ENCODE measurements at places on chromosomes 12 and 14.

DNA sequence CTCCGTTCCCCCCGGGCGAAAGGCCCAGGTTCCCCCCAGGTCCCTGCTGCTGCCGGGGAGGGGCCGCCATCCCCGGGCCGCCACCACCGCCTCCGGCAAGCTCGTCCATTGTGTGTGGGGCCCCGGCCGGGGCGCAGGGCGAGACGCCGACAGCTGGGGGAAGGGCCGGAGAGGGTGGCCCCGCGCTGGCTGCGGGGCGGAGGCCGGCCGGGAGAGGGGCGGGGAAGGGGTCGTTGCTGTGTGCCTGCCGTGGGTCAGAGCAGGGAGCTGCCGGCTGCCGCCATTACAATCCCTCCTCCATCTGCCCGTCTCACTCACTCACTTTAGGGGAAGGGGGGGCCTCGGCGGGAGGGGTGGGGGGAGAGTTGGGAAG lies at the start of gene STRN3:
Gene STRN3, minus strand, starts transcription at position 303 of the 373 bp plus-strand sequence. Its CDS starts 194 bp downstream, at position 109.
- no peak for DNase-seq

- DNase-seq, result no peak
Measured at GRCh38 chr14:35336494-35337268, 44.5 kb downstream of the PSMA6 start.

- no peak for DNase-seq
Measured at GRCh38 chr12:117109943-117110635, 10.9 kb upstream of the TESC start.

GRCh38 chr14:32786886-32787285 lies 151.8 kb upstream of the NPAS3 start:
- no peak for DNase-seq

- DNase-seq, result no peak
Measured at GRCh38 chr12:88921434-88921833, 341.2 kb upstream of the KITLG start.

DNA sequence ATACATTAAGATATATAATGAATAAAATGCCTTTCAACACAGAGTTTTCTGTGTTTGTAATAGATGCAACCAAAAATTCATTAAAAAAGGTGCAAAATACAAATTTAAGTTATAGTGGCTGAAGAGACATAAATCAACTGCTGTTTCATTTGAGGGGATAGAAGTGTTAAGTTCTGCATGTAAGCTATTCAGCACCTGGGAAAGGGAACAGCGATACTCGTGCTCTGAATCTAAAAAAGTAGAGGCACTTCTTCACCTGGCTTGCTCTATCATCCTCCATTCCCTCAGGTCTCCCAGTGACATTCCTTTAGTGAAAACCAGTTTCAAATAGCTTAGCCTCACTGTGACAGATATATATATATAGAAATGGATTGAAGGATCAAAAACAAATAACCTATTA lies 222.6 kb downstream of the ACSS3 start:
- peak; percentile 1 for DNase-seq

DNA sequence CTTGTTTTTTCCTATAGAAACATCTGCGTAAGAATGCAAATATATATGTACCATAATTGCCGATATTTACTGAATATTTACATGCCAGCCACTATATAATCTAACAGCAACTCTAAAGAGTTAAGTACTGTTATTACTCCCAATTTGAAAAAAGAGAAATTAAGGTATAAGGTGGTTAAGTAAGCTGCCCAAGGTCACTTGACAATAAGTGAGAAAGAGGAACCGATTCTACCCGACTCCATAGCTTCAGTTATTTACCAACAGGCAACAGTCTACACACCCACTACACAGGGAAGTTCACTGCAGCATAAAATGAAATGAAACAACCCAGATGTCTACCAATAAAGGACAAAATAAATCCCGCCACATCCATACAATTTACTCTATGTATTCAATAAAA lies 1.1 kb downstream of the MIS18BP1 start:
- DNase-seq, result peak; percentile 56

- peak; percentile 9 for DNase-seq
Measured at GRCh38 chr14:101232340-101233020, 328.8 kb upstream of the DIO3 start.

- no peak for DNase-seq
Measured at GRCh38 chr12:1865284-1865866, 45.0 kb downstream of the LRTM2 start.

- peak; percentile 47 for DNase-seq
Measured at GRCh38 chr14:49895480-49895879, 2.6 kb downstream of the ARF6 start.

DNA sequence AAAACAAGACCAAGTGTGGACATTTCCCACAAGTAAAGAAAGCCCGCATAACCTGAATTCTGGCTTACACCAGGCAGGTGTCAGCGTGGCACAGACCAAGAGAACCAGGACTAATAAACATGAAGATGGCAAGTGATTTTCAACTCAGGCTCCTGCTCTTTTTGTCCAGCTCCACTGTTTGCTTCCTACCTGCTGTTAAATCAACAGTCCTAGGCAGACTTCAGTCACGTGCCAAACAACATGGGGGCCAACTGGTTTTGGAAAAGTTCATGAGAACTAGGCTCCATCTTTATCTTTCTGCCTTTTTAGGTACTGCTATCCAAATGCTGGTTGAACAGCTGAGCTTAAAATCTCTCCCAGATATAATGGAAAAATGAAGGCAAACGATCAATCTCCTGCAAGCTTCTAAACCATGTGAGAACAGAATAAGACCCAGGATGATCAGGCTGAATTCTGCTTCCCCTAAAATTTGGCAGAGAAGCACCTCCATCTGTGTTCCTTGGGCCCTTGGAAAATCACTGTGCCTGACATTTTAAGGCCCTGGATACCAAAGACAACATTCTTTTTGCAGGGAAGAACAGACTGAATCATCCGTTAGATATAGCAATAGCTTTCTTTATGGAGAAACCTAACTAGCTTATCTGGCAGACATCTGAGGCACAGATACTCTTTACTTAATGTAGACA lies 215.6 kb upstream of the USP15 start:
- no peak for DNase-seq

DNA sequence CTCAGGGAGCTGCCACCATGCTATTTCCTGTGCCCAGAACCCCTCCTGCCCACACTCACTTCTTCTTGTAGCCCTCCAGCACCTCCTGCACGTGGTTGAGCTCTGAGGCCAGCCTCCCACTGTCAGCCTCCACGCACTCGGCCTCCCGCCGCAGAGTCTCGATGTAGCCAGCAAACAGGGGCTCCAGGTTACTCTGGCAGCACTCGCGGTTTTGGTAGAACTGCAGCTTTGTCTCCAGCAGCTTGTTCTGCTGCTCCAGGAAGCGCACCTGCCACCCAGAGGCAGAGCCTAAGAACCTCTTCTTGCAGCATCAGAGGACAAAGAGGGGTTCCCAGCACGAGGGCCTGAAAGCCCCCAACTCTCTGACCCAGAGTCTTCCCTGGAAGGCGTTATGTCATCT lies 2.1 kb downstream of the KRT83 start:
- no peak for DNase-seq

DNA sequence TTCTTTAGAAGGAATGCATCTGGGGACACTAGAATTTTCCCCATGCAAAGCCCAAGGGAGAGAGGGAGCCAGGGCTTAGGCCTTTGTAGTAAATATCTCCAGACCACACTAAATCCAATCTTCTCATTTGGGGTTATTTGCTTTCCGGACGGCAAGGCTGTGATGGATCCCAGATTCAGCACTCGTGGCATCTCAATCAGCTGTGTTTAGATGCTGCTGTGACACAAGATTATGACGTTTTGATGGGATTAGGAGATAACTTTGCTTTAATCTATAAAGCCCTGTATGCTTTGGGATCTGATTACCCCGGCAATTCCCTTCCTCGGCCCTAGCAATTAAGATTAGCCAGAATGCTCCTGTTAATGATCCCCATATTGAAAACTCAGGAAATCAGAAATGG lies 686.7 kb upstream of the TBX3 start:
- DNase-seq, result no peak

GRCh38 chr12:93684716-93685115 lies 7.5 kb downstream of the CRADD start:
- DNase-seq, result peak; percentile 58

- no peak for DNase-seq
Measured at GRCh38 chr12:99521664-99522063, 125.9 kb upstream of the GARIN6 start.

GRCh38 chr12:129200576-129200975 lies 347.3 kb downstream of the GLT1D1 start:
- no peak for DNase-seq

All from GM23248 (cell line).